ENCODE measurements at places on chromosomes 5 and 9.
A peak's percentile ranks its signal among the peaks of the same experiment; 100 is the strongest.

DNA sequence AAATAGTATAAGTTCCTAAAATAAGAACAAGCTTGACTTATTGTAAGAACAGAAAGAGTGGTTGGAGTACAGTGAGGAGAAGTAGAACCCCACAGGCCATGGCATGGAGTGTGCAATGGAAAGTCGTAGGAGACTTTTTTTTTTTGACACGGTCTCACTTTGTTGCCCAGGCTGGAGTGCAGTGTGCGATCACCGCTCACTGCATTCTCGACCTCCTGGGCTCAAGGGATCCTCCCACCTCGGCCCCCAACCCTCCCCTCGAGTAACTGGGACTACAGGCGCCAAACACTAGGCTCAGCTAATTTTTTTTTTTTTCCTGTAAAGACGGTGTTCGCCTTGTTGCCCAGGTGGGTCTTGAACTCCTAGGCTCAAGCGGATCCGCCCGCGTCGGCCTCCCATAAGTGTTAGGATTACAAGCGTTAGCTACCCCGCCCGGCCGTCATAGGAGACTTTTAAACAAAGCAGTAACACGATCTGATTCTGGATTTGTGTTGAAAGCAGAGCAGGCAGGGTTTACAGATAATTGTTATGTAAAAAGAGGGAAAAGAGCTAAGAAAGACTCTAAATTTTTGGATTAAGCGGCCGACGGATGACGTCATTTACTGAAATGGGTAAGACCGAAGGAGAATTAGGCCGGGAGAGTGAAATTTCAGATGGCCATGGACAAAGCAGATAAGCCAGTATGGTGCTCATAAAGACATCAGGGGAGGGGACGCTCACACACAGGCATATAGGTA is 752 bp downstream of the TSTD2 start:
- peak; percentile 51 for DNase-seq

GRCh38 chr9:126666155-126666803 is 52.6 kb downstream of the LMX1B start:
- no peak for DNase-seq

DNA sequence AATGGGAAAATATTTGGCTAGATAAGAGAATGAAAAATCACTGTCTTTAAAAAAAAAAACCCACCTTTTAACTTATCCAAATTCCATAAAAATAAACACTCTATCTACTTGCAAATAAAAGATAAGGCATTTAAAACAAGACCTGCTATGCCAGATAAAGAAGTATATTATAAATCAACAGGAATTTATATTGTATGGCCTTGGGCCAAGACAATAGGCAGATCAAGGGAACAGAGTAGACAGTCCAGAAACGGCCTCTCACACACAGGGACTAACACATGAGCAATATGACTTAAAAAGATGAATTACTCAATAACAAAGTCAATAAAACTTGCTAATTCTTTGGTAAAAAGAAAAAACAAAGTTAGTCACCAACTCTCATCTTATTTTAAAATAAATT is 34.7 kb upstream of the ICE1 start:
- DNase-seq, result no peak

DNA sequence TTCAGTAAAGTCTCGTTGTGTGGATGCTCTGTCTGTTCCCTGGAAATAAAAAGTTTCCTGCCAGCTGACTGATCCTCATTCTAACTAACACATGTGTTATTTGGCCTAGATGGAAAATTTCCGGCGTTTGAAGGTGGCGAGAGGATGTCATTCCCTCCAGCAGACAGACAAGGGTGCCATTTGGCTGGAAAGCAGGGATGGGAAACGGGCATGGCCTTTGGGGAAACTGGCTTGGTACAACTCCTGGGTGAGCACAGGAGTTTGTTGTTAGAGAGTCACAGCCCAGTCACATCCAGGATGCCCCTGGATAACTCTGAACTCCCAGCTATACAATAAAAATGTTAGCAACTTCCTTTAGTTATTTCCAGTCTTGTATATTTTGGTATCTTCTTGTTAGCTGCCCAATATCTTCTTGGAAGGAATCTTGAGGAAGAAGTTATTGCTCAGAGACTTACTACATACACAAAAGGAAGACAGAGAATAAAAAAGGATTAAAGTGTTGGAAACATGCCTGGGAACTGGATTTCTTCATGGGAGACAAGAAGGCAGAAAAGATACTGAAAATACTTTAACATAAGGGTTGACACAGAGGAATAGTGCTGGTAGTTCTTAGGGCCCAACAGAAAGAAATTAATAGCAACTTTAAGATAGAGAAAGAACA is 41.9 kb downstream of the TEK start:
- peak; percentile 32 for DNase-seq

DNA sequence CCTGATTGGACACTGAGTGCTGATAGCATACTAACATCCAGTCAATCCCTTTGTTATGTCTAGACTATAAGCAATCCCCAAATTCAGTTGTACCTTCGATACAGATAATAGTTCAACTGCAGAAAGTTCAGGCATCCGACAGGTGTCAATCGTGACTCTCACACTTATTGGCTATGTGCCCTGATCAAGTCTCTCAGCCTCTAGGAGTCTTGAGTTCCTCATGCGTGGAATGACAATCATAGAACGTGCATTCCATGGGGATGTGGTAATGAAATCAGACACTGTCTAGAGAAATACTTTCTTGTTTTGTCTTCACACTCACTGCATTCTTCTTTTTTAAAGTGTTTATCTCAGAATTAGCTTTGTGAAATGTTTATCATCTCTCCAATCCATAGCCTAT is 4.8 kb downstream of the ANKRD34B start:
- DNase-seq, result no peak

GRCh38 chr9:79166005-79166404 is 405.8 kb upstream of the TLE4 start:
- peak; percentile 24 for DNase-seq

GRCh38 chr9:128411364-128412119 is 9.1 kb upstream of the CERCAM start:
- DNase-seq, result no peak

DNA sequence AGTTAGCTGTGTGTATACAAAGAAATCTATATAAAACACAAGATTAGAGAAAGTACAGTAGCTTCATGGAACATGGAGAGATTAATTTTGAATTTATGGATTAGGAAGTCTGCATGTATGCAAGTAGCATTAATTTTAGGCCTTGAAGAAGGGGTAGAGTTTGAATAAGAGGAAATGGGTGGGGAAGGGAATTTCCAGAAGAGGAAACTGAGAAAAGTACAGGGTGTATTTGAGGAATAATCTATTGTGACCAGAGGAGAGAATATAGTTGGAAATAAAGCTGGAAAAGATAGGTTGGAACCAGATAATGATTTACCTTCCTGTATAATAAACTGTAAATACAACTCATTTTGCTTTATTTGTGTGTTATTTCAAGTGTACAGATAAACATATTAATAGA is 53.6 kb downstream of the CWC27 start:
- no peak for DNase-seq

DNA sequence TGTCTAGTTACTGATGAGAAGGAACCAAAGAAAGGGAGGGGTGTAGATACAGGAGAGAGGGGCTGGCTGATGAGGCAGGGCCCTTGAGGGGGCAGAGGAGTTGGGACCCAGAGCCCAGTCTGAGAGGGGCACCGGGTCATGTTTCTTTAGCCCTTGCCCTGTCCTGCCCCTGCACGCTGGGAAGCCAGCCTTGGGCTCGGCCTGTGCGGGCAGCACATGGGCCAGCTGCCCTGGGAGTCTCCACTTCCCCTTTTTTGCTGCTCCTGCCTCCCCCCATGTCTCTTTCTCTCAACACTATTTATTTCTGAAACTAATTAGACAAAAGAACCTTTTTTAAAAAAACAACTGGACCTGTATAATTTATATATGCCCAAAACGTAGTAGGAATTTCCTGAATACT is 20.5 kb downstream of the MVB12B start:
- no peak for DNase-seq

DNA sequence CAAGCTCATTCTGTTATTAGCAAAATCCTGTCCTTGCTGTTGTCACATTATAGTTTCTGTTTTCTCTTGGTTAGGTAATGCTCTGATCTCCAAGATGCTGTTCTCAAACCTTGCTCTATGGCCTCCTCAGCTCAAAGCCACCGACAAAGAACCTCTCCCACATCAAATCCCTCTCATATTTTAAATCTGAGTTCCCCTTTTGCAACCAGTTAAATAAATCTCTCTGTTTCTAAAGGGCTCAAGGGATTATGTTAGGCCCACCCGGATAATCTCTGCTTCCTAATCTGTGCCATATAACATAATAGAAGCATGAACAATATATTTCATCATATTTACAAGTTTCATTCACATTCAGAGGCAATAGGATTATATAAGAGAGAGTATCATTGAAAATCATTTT is 286.0 kb downstream of the CYLC2 start:
- DNase-seq, result no peak
